Diencephalon (tissue), 1 donor: ENCODE measurements at places on chromosomes 7 and 10. TPM values are rescaled to one million over a fixed set of nuclear protein-coding genes. Genes with fewer than 3 reads are reported as not detected.

Gene ADCYAP1R1
- total RNA-seq = 70.4 TPM

Gene GDF2
- 0.23 TPM for total RNA-seq

Gene SEMA3A
- total RNA-seq = 16.4 TPM

Gene VSTM4
- 7.8 TPM for total RNA-seq

Gene NKX2-3
- not detected for total RNA-seq

Gene AQP1
- 7.6 TPM for total RNA-seq

Gene LHFPL3
- 66.0 TPM for total RNA-seq

Gene PNLIPRP1
- total RNA-seq = not detected

Gene CAV2
- total RNA-seq = 12.2 TPM

Gene GNGT1
- total RNA-seq = not detected
